ENCODE measurements at places on chromosomes 7 and 10. TPM values are rescaled to one million over a fixed set of nuclear protein-coding genes. Genes with fewer than 3 reads are reported as not detected.

GRCh38 chr10:80171248-80171660 lies 34.1 kb downstream of the ANXA11 start:
- DNase-seq: no peak

DNA sequence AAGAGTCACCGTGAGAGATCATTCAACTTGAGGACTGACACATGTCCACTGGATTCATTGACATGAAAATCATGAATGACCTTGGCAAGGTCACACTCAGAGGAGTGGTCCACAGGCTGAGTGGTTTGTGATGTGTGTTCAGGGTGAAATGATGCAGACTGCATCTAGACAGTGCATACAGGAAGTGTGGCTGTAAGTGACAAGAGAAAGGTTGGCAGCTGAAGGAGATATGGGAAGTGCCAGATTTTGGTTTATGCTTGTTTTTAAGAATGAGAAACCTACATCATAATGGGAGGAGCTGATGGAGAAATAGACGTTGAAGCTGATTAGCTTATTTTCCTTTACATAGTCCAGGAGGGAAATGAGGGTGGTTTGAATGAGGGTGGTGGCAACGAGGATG lies 64.8 kb upstream of the VIPR2 start:
- no peak for DNase-seq

DNA sequence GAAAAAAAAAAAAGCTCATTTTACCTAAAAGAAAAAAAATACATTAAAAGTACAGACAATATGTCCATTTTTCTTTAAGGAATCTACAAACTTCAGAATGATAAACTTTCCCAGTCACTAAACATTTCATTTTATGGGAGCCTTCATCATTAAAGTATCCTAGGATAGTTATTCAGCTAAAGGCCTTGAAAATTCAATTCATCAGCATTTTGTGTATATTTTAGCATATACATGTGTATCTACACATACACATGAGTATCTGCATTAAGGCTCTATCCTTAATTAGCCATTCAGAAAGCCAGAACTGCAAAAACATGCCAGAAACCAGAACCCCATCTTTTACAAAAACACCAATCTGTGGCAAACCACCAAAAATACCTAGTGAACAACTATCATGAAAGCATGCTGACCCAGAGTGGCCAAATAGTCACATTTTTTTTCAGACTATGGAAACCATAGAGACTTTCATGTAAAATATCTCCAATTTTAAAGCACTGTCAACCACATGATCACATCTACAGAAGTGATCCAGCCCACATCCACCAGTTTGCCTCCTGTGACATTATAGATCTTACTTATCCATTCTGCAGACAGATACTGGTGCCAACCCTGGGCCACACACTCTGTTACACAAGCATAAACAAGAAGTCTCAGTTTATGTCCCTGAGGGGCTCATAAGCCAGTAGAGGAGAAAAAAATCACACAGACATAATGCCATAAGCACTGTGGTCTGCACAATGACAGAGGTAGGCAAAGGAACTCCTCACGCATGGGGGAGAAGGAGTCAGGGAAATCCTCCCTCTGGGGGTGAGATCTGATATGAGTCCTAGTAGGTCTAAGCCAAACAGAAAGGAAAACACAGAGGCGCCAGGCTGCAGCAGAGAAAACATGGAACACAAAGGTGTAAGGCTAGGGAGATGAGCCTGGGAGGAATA lies 79.2 kb downstream of the SRPK2 start:
- DNase-seq: no peak

DNA sequence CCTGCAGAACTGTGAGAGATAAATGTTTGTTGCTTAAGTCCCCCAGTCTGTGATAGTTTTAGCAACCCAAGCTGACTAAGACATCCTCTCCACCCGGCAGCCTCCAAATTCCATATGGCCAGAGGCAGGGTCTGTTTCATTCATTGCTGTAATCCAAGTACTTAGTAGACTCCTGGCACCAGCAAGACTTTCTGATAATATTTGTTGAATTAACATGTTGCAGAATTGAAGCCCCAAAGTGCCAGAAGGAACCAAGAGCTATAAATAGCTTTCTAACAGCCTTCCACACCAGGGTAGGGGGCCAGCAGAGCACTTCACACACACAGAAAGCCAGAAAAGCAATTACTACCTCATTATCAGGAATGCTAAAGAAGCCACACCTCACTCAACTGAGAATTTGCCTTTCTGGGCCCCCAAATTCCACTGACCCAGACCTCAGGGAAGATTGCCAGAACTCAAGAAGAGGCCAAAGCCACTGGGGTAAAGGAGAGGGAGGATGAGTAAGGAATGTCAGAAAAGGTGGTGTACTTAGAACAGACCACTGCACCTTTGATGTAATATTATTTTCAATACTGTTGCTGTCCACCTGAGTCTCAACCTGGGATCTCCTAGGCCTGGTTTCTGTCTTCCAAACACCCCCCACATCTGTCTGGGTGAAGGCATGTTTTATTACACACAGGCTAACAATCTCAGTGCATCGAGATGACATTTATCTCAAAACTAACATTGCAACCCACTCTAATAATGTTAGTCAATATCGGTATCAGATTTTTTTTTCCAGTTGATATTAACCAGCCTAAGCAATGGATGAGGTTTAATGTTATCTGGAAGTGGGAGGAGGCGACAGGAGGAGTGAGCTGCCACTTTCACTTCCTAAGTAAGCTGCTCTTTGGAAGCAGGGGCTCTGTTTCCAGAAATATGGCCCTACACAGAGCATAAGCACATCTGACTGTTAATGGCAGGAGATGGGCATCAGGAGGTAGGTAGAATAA lies 5.5 kb downstream of the NOD1 start:
- no peak for DNase-seq

DNA sequence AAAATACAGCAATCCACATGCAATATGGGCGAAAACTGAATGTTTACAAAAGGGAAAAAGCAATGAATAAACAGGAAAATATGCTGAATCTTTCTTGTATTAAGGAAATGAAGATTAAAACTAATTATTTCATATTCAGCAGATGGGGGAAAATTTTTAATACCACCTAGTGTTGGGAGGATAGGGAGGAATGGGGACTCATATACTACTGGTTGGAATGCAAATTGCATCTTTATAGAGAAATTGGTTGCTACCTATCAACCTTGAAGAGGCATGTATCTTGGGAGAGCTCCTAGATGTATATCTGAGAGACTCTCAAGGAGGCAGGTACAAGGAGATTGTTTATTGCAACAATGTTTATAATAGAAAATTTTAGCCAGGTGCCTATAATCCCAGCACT lies 101.4 kb downstream of the CREM start:
- no peak for DNase-seq

DNA sequence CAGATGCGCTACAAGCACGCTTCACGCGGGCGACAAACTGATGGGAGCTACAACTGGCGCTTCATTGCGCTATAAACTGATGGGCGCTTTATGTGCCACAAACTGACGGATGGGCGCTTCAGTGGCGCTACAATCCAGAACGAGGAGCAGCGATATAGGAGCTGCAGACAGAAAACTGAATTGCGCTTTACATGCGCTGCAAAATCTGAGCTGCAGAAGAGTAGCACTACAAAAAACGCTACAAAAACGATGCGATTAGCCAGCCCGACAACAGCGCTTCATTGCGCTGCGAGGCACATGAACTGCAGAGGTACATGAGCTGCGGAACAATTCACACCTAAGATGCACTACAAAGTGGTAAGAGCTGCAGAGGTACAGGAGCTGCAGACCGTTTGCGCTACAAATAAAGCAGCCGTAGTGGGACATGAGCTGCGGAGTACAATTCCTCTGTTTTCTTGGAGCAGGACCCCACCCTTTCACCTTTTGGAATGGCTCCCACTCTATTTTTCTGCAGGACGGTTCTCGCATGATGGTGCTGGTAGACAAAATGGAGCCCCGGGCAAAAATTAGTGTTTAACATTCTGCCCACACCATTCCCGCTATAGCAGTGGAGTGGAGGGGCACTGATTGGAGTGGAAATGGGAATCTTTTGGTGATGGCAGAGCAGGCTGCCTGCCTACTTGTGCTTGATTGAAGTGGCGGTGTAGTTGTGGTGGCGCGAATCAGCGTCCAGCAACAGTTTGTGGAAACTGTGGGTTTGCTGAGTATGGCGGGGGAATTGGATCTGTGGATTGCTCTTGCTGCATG lies 1.2 kb upstream of the SGCE start:
- no peak for DNase-seq

GRCh38 chr7:28409716-28410627 lies 2.3 kb upstream of the CREB5 start:
- peak; percentile 61 for DNase-seq

GRCh38 chr10:3472287-3473051 lies 299.9 kb upstream of the PITRM1 start:
- DNase-seq: no peak

- no peak for DNase-seq
Measured at GRCh38 chr10:101122270-101123084, 8.6 kb upstream of the TLX1 start.

DNA sequence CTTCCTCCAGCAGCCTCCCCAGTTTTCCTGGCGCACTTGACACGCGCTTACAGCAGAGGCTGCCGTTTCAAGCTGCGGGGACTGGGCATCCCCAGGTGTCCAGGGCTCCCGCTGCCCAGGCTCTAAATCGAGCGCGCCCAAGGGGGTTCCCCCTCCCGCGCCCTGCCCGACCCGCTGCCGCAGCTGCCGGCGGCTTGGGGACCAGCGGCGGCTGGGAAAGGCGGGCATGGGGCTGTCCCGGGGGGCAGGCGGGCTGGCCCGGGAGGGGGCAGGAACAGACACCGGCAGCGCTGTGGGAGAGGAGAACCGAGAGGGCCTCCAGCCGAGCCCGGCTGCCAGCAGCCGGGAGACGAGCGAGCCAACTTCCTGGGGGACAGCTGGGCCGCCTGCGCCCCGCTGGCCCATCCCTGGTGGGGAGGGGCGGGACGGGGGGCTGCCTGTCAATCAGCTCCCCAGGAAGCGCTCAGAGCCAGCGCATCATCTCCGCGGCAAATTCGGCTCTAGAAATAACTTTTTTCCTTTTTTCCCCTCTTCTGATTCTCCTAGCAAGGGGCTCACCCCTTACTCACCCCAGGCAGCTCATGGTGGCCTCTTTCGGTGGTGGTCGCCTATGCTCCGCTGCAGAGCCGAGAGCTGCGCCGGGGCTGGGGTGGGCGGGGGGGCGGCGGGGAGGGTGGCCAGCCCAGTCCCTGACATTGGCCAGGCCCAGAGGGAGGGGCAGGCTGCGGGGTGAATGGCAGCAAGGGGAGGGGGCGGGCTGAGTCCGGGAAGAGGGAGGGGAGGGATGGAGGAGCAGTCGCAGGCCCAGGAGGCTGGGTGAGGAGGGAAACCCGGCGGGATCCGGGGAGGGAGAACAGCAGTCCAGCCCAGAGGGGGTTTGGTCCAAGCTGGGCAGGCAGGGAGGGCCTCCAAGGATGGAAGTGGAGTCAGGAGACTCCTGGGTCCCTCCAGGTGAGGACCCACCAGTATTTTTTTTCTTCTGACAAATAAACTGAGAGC lies 14.7 kb downstream of the GRID2IP start:
- DNase-seq: no peak

HMX2 gene
- not detected for total RNA-seq

LRRC18 gene
- not detected for total RNA-seq

PLEKHS1 gene
- not detected for total RNA-seq

ST8SIA6 gene
- 0.58 TPM for total RNA-seq

TWIST1 gene
- not detected for total RNA-seq

ATRNL1 gene
- 1.6 TPM for total RNA-seq
